ENCODE measurements at places on chromosomes 13 and 19.

GRCh38 chr13:101218484-101218883 lies 197.8 kb downstream of the NALCN start:
- no peak for DNase-seq

GRCh38 chr13:113351514-113352026 lies 12.4 kb downstream of the GRTP1 start:
- no peak for DNase-seq

GRCh38 chr19:1531587-1531986 lies 7.7 kb downstream of the PLK5 start:
- no peak for DNase-seq

GRCh38 chr13:30585748-30586262 lies 31.9 kb upstream of the USPL1 start:
- no peak for DNase-seq

DNA sequence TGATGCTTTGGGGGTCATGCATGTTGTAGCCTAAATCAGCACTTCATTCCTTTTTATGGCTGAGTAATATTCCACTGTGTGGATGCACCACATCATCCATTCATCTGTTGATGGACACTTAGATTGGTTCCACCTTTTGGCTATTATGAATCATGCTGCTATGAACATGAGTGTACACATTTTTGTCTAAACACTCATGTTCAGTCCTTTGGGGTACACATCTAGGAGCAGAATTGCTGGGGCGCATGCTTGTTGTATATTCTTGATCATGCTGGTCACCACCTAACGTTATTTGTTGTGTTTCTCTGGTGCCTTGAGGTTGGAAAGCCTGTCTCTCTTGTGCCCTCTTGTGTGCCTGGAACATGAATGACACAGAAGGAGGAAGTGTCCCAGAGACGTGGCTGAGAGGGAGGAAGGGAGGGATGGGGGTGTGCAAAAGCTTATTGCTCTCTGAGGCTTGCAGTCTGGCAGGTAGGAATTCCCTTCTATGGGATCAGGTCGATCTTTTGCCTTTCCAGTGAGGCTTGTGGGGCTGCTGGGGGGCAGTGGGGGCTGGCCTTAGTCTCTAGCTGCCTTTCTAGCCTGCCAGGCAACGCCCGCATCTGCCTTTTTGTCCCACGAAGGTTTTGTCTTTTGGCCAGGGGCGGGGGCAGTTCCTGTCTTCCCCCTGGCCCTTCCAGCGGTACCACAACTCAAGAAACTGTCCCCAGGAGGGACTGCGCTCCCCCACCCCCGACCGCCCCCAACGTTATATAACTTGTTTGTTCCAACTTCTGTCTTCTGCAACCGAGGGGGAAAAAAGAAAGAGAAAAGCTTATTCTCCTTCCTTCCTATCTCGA lies 7.6 kb downstream of the KLHL26 start:
- no peak for DNase-seq

GRCh38 chr13:91369441-91369831 lies 21.9 kb downstream of the MIR17HG start:
- DNase-seq = no peak

DNA sequence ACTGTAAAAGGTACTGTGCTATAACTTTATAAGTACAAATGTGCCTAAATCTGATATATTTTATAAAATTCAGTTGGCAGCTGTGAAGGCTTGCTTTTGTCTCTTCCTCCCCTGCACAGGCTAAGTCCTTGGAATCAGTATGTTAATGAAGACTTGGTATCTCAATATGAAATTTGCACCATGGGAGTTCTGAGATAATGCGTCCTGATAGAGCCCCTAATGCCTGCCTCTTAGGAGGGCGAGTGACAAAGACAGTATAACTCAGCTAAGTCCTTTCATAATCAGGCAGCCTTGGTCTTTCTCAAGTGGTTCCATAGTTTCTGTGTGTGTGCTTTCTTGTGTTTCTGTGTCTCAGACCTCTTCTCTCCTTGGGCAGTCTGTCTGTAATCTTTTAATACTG lies 14.7 kb downstream of the LRCH1 start:
- no peak for DNase-seq

GRCh38 chr19:46614114-46614722 lies 10.7 kb downstream of the PTGIR start:
- peak; percentile 76 for DNase-seq

DNA sequence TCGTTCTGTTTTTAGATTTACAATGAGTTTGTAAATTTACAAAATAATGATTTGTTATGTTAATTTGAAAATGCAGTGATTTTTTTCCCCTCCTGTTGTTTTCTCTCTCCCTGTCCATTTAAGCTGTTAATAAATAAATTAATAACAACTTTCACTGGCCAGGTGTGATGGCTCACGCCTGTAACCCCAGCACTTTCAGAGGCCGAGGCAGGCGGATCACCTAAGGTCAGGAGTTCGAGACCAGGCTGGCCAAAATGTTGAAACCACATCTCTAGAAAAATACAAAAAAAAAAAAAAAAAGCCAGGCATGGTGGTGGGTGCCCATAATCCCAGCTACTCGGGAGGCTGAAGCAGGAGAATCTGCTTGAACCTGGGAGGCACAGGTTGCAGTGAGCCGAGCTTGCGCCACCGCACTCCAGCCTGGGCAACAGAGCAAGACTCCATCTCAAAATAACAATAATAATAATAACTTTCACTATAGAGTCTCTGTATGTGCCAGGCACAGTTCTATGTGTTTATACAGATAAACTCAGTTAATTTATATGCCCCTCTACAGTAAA lies 229.2 kb upstream of the ARGLU1 start:
- no peak for DNase-seq

DNA sequence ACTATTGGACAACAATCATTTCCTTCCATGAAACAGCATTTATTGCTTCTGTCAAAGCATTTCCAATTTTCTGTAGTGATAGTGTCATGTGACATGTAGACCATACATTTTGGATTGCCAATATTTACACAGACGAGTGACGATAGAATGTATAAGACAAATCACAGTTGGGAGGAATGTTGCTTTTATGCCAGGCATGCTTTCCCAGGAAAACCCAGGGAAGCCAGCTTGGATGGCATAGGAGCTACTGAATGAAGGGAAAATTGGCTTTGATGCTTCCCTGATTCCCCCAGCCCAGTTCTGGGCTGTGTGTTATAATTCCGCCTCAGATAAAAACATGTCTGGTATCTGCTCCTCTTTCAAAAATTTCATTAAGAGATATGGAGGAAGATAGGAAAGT lies 22.5 kb downstream of the SCEL start:
- DNase-seq = no peak

- no peak for DNase-seq
Measured at GRCh38 chr19:11401808-11402543, 17.1 kb downstream of the RGL3 start.

DNA sequence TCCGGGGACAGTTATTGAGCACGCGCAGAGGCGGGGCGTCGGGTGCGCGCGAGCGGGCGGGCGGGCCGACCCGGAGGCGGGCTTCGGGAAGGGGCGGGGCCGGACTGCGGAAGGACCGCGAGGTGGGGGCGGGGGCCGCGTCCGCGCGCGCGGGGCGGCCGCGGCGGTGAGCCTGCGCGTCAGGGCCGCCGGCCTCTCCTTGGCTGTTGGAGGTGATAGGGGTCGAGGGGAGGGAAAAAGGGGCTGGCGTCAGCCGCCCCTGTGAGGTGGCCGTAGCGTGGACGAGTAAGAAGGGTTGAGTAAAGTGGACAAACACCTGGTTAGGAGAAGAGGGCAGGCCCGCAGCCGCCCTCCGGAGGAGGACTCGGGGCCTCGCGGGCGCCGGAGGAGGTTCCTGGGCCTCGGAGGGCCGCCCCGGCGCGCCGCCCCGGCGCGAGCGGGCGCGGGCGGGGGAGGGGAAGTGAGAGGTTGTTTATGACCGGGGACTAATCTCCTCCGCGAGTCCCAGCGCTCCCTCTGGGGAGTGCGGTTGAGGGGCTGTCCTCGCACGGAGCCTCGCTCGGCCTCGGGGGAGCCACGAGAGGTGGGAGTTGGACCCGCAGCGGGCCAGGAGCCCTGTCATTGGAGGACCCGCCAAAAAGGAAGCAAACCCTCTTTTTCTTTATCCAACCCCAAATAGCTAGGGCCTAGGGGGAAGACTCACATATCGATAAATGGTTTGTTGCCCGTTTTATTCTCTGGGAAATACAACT lies 547 bp upstream of the INTS6 start:
- peak; percentile 79 for DNase-seq

- no peak for DNase-seq
Measured at GRCh38 chr19:15869873-15870272, 28.0 kb downstream of the CYP4F2 start.

DNA sequence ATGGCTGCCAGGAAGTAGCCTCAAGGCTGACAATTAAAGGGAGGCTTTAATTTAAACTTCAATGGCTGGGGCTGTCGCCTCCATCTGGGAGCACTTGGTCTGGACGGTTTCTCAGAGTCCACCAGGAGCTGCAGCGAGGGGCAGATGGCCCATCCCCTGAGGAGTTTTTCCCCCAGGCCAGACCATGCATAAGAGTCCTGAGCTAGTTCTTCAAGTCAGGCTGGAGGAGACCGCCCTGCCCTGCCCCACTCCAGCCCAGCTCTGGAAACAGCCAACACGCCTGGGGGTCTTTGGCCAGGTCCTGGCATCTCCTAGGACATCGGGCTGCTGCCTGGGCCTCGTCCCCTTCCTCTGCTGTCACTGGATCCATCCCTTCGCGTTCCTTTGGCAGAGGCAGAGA lies 5.3 kb upstream of the ACTN4 start:
- no peak for DNase-seq

DNA sequence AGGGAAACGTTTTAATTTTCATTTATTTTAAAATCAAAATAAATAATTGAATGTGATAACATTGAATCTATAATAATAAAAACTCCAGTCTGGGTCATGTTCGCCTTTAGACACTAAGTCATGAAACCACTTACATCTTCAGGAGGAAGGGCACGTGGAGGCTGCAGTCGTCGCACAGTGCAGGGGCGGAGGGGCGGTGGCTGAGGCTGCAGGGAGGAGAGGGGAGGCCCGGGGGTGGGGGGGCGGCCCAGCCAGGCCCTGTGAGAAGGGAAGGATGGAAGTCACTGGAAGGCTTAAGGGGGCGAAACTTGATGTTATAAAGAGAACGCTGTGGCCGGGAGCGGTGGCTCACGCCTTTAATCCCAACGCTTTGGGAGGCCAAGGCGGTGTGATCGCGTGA lies 14.9 kb upstream of the LATS2 start:
- no peak for DNase-seq

DNA sequence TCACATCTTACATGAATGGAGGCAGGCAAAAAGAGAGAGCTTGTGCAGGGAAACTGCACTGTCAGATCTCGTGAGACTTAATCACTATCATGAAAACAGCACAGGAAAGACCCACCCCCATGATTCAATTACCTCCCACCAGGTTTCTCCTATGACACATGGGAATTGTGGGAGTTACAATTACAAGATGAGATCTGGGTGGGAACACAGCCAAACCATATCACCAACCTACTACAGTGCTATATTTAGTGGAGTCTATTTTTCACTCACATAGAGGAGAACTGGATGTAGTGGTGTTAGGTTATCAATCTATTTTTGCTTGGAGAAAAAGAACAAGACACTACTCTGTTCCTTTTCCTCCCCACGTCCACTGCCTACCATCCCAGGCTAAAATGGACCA lies 276.6 kb downstream of the KCTD12 start:
- DNase-seq = no peak

- DNase-seq = no peak
Measured at GRCh38 chr19:13932911-13933393, 5.3 kb downstream of the PODNL1 start.

DNA sequence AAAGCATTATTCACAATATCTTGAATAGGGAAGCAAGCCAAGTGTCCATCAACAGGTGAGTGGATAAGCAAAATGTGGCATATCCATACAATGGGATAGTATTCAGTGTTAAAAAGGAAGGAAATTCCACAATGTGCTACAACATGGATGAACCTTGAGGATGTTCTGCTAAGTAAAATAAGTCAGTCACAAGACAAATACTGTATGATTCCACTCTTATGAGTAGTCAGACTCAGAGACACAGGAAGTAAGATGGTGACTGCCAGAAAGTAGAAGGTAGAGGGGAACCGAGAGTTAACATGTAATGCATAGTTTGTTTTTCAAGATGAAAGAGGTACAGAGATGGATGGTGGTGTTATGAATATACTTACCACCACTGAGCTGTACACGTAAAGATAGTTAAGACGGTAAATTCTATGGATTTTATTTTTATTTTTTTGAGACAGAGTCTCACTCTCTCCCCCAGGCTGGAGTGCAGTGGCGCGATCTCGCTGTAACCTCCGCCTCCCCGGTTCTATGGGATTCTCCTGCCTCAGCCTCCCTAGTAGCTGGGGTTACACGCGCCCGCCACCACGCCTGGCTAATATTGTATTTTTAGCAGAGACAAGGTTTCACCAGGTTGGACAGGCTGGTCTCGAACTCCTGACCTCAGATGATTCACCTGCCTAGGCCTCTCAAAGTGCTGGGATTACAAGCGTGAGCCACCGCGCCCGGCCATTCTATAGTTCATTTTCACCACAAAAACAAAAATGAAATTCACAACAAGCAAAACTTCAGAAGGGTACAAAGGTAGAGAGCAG lies 1.0 kb upstream of the CHAMP1 start:
- no peak for DNase-seq

- peak; percentile 27 for DNase-seq
Measured at GRCh38 chr19:4914736-4915501, 5.6 kb downstream of the UHRF1 start.

DNA sequence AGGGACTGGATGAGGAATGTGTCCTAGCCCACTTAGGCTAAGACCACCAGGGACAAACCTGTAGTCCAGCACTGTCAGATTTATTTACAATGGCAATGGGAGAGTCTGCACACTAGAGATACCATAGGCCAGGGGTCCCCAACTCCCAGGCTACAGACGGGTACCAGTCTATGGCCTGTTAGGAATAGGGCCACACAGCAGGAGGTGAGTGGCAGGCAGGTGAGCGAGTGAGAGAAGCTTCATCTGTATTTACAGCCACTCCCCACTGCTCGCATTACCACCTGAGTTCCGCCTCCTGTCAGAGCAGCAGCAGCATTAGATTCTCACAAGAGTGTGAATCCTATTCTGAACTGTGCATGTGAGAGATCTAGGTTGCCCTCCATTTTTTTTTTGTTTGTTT lies 2.4 kb downstream of the THAP8 start:
- no peak for DNase-seq

- DNase-seq = no peak
Measured at GRCh38 chr13:74883834-74884233, 598.1 kb downstream of the TBC1D4 start.

GRCh38 chr13:43835701-43836100 lies 43.8 kb downstream of the CCDC122 start:
- DNase-seq = no peak

DNA sequence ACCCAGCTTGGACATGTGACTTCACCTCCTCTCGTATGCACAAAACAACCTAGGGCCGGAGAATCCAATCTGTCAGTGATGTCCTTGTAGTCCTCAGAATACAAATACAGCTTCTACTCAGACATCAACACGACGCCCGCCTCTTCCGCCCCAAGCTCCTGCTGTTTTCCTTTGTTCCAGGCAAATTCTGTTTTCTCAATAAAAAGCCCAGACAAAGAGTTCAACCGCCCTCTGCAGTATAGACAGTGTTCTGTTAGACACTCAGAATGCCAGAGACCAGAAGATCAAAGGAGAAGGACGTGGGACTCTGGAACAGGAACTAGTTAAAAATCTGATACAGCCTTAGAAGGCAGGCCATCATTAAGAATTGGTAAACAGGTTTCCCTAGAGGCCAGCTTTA lies 42.0 kb upstream of the GGACT start:
- no peak for DNase-seq

GRCh38 chr19:4877753-4878490 lies 10.5 kb upstream of the PLIN3 start:
- no peak for DNase-seq

GRCh38 chr13:67095621-67096020 lies 134.5 kb downstream of the PCDH9 start:
- no peak for DNase-seq

- no peak for DNase-seq
Measured at GRCh38 chr13:96746886-96747285, 247.4 kb downstream of the OXGR1 start.
